Activated naive CD8-positive, alpha-beta T cell treated with anti-CD3 and anti-CD28 coated beads, Interleukin-2, amount 50 U/mL, for 24 hours (primary cell): ENCODE measurements at places on chromosomes 13 and 19.

GRCh38 chr19:18251587-18252369 is 22.5 kb downstream of the IQCN start:
- DNase-seq = peak; percentile 85
- peaks cover 3% of the 10 kb centered on the region for H3K4me1 ChIP-seq
- no peaks in the 10 kb centered on the region for H3K36me3 ChIP-seq
- no peak overlapping the region for H3K27ac ChIP-seq
- peaks cover 27% of the 10 kb centered on the region for H3K27me3 ChIP-seq

GRCh38 chr19:21713761-21714160 is 53.6 kb downstream of the ZNF100 start:
- H3K27ac ChIP-seq = no peak overlapping the region
- H3K4me3 ChIP-seq = no peak overlapping the region
- peaks cover 6% of the 10 kb centered on the region for H3K36me3 ChIP-seq
- H3K4me1 ChIP-seq = no peaks in the 10 kb centered on the region
- H3K27me3 ChIP-seq = no peaks in the 10 kb centered on the region

- peaks cover 17% of the 10 kb centered on the region for H3K4me1 ChIP-seq
- peaks cover 11% of the 10 kb centered on the region for H3K27me3 ChIP-seq
- peak overlapping the region; percentile 46 for H3K27ac ChIP-seq
- no peak for DNase-seq
- H3K36me3 ChIP-seq = no peaks in the 10 kb centered on the region
Observed at GRCh38 chr13:30446126-30446500, 19.6 kb downstream of the HMGB1 start.

GRCh38 chr13:98565726-98566565 is 11.0 kb downstream of the STK24 start:
- H3K4me1 ChIP-seq = peaks cover 96% of the 10 kb centered on the region
- H3K36me3 ChIP-seq = peaks cover 36% of the 10 kb centered on the region
- peak overlapping the region; percentile 1 for H3K4me3 ChIP-seq
- no peak for DNase-seq
- H3K27ac ChIP-seq = peak overlapping the region; percentile 71

- no peak for DNase-seq
- H3K4me3 ChIP-seq = peak overlapping the region; percentile 30
- peaks cover 49% of the 10 kb centered on the region for H3K4me1 ChIP-seq
- no peaks in the 10 kb centered on the region for H3K27me3 ChIP-seq
- peaks cover 54% of the 10 kb centered on the region for H3K36me3 ChIP-seq
Observed at GRCh38 chr19:34368338-34368737, 3.3 kb downstream of the GPI start.

- no peak overlapping the region for H3K4me3 ChIP-seq
- no peaks in the 10 kb centered on the region for H3K27me3 ChIP-seq
- no peaks in the 10 kb centered on the region for H3K4me1 ChIP-seq
Observed at GRCh38 chr13:65470781-65471180, 1759.4 kb downstream of the PCDH9 start.

- H3K27ac ChIP-seq = no peak overlapping the region
- DNase-seq = no peak
- peaks cover 54% of the 10 kb centered on the region for H3K27me3 ChIP-seq
- peaks cover 2% of the 10 kb centered on the region for H3K36me3 ChIP-seq
Observed at GRCh38 chr19:50668879-50669278, 19.6 kb downstream of the C19orf81 start.

DNA sequence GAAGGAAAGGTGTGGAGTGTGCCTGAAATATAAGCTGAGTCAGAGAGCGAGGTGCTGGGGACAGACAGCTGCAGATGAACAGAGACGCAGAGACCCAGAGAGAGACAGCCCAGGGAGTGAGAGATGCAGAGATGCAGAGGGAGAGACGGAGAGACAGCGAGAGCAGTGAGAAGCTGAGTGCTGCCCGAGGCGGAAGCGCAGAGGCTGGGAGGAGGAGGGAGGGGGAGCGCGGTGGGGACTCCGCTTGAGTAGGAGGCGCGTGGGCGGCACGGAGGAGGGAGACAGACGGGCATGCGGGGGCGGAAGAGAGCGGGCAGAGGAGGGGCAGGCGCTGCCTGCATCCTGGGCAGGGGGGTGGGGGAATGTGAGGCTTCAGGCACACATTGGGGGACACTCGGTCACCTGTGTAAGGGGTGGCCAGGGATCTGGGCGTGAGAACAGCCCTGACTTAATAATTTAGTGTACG is 25.7 kb downstream of the SLC8A2 start:
- H3K27me3 ChIP-seq = peaks cover 78% of the 10 kb centered on the region
- H3K4me3 ChIP-seq = no peak overlapping the region
- peak overlapping the region; percentile 31 for H3K27ac ChIP-seq
- peak; percentile 39 for DNase-seq
- H3K4me1 ChIP-seq = peaks cover 43% of the 10 kb centered on the region
- H3K36me3 ChIP-seq = no peaks in the 10 kb centered on the region

DNA sequence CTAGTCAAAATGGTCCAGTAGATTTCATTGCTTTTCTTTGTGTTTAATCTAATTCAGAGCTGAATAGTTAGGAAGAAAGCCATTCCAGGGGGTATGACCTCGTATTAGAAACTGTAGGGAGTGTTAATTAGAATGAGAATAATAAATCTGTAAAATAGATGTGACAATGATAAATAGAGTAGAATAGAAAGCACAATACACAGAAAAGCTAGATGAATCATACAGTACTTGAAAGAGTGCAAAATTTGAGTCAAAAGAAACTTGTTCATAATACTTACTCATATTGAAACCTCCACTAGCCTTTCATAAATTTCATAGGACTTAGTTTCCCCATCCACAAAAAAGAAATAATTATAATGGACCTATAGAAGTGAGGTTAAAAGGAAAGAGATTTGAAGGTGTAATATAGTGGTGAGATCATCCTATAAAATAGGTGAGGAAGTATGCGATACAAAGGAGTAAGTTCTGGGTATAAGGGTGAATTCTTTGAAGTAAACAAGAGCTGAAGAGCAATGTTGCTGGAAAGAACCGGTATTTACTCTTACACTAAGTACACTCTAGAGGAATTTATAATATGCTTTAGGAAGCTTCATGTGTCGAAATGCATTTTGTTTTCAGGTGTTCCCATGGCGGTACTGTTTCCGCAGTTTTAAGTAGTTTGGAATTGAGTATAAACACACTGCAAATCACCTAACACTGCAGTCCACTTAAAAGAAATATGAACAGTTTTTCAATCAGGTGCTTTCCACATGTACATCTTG is 21.9 kb downstream of the PCDH17 start:
- H3K4me3 ChIP-seq = no peak overlapping the region
- H3K27me3 ChIP-seq = no peaks in the 10 kb centered on the region
- H3K27ac ChIP-seq = no peak overlapping the region
- no peak for DNase-seq

DNA sequence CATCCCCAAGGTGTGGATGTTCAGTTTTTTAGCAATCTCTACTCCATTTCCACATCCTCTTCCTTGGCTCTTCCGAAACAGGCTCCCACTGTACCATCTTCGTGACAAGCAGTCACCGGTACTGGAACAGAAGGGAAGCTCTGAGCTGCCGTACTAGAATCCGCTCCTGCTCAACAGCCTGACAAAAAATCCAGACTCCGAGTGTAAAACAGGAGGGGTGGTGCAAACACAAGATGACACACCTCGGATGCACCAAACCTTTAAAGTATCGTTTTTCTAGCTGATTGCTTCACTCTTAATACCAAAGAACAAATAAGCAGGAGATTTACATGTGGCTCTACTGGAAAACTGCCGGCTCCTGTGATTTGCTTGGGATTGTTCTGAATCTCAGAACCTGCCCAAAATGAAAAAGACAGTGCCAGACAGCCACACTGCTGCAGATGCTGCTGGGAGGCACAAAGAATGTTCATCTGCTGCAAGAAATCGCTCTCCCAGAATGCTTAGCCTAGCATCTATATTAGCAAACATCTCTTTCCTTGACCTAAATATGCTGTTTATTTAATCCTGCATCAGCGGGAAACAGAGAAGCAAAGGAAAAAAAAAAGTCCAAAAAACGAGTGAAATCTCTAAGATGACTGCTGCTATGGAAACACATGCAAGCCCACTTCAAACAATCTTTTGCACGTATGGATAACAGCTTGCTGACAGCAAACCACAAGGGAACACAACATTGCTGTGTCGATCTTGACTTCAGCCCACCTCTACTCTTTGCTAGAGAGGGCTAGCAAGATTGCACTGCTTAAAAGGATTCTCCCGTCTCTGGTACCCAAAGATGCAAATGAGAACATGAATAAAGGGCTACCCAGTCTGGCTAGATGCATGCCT is 38.0 kb upstream of the DOCK9 start:
- no peak overlapping the region for H3K4me3 ChIP-seq
- no peaks in the 10 kb centered on the region for H3K27me3 ChIP-seq
- peaks cover 2% of the 10 kb centered on the region for H3K36me3 ChIP-seq
- H3K27ac ChIP-seq = no peak overlapping the region
- no peak for DNase-seq
- peaks cover 55% of the 10 kb centered on the region for H3K4me1 ChIP-seq

- peak overlapping the region; percentile 67 for H3K27ac ChIP-seq
- peaks cover 9% of the 10 kb centered on the region for H3K36me3 ChIP-seq
- DNase-seq = peak; percentile 63
- H3K27me3 ChIP-seq = no peaks in the 10 kb centered on the region
Observed at GRCh38 chr19:12603714-12604113, 6.9 kb downstream of the ZNF490 start.

- H3K36me3 ChIP-seq = peaks cover 2% of the 10 kb centered on the region
- DNase-seq = no peak
- peaks cover 32% of the 10 kb centered on the region for H3K4me1 ChIP-seq
- H3K27me3 ChIP-seq = peaks cover 18% of the 10 kb centered on the region
Observed at GRCh38 chr19:14474827-14475226, 327 bp downstream of the PTGER1 start.

DNA sequence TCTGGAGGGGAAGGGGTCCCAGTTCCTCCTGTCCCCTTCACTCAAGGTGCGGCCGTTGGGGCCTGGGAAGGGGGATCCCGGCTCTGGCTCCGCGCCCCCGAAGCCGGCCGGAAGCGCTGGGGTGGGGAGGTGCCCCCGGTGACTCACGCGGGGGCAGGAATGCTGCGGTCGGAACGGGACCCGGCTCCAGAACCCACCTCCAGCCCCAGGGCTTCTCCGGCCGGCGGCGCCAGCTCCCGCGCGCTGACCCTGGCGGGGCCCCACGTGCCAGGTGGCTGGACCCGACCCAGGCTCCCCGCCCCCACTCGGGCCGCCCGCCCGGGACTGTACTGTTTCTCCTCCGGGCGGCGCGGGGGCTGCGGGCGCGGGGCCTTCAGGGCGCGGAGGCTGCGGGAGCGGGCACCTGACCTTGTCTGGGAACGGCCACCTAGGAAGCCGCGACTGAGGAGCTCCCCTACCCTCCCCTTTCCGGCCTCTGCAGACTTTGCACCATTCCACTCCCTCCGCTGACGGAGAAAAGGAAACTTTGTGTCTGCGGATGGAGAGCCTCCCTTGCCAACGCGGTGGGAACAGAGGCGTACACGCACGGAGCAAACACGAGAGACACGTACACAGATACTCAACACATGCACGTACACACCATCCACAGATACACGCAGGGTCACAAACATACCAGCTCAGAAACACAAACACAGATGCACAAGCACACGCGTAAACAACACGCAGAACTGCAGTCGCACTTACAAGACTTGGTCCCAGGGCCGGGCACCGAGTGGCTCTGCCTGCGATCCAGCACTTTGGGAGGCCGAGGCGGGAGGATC is 7.2 kb downstream of the AXL start:
- peak overlapping the region; percentile 82 for H3K4me3 ChIP-seq
- peak overlapping the region; percentile 92 for H3K27ac ChIP-seq
- DNase-seq = peak; percentile 62
- H3K36me3 ChIP-seq = no peaks in the 10 kb centered on the region

DNA sequence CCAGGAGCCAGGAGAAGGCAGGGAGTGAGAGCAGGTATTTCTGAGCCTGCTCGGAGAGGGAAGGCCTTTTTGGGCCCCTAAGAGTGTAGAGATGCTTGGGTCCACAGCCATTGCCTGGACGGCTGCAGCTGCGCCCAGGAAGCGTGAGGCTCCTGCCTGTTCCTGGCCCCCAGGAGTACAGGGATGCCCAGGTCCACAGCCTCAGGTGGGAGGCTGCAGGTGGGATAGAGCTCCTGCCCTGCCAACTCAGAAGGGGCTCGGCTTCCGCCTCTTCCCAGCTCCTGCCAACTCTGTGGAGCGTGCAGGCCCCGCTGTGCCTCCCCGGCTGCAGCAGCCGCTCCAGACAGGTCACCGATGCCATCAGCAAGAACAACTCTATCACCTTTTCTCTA is 351.0 kb upstream of the PCDH20 start:
- H3K4me1 ChIP-seq = no peaks in the 10 kb centered on the region
- H3K27ac ChIP-seq = no peak overlapping the region
- no peaks in the 10 kb centered on the region for H3K36me3 ChIP-seq
- no peaks in the 10 kb centered on the region for H3K27me3 ChIP-seq
- H3K4me3 ChIP-seq = no peak overlapping the region
- DNase-seq = no peak

- H3K27ac ChIP-seq = no peak overlapping the region
- no peaks in the 10 kb centered on the region for H3K4me1 ChIP-seq
- no peaks in the 10 kb centered on the region for H3K36me3 ChIP-seq
- H3K4me3 ChIP-seq = no peak overlapping the region
- peaks cover 7% of the 10 kb centered on the region for H3K27me3 ChIP-seq
- DNase-seq = no peak
Observed at GRCh38 chr13:39462428-39462827, 140.6 kb downstream of the LHFPL6 start.

- H3K4me1 ChIP-seq = no peaks in the 10 kb centered on the region
- H3K27ac ChIP-seq = no peak overlapping the region
- no peak for DNase-seq
- H3K36me3 ChIP-seq = peaks cover 4% of the 10 kb centered on the region
- H3K27me3 ChIP-seq = peaks cover 57% of the 10 kb centered on the region
Observed at GRCh38 chr19:46088101-46088500, 36.4 kb downstream of the IGFL3 start.

DNA sequence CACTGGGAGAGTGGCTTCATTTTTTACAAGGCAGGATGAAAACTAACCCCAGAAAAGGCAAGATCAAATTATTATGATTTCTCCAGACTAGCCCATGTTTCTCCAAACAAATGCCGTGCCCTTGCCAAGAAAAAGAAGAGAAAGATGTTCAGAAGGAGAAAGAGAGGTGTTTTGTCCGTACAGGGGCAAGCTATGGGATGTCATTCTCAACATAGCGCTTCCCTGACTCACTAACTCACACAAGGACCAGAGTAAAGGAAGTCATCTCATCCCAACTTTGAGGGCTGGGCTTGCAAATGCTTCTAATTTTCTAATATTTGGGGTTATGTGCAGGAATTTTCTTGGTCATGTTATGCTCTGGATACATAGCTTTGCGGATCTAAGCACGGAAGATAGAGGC is 224.2 kb upstream of the MAB21L1 start:
- no peaks in the 10 kb centered on the region for H3K36me3 ChIP-seq
- no peak for DNase-seq
- no peak overlapping the region for H3K27ac ChIP-seq

GRCh38 chr19:9406798-9407352 is 28.5 kb downstream of the ZNF266 start:
- peaks cover 14% of the 10 kb centered on the region for H3K4me1 ChIP-seq
- H3K4me3 ChIP-seq = peak overlapping the region; percentile 68
- H3K27me3 ChIP-seq = no peaks in the 10 kb centered on the region
